Heart left ventricle (tissue), 16 donors: ENCODE measurements at places on chromosomes 11 and 22. TPM values are rescaled to one million over a fixed set of nuclear protein-coding genes. Genes with fewer than 3 reads are reported as not detected.

Gene DSCAML1
- 0.76 TPM for polyA plus RNA-seq

Gene NUDT22
- polyA plus RNA-seq = 90.9 TPM

Gene KRTAP5-8
- polyA plus RNA-seq = not detected

Gene TPCN2
- polyA plus RNA-seq = 4.8 TPM

Gene NNMT
- polyA plus RNA-seq = 76.3 TPM

Gene OR8A1
- not detected for polyA plus RNA-seq

Gene CYP2R1
- polyA plus RNA-seq = 12.3 TPM

- no peak for DNase-seq
Observed at GRCh38 chr11:7495882-7496551, 10.7 kb downstream of the OLFML1 start.

DNA sequence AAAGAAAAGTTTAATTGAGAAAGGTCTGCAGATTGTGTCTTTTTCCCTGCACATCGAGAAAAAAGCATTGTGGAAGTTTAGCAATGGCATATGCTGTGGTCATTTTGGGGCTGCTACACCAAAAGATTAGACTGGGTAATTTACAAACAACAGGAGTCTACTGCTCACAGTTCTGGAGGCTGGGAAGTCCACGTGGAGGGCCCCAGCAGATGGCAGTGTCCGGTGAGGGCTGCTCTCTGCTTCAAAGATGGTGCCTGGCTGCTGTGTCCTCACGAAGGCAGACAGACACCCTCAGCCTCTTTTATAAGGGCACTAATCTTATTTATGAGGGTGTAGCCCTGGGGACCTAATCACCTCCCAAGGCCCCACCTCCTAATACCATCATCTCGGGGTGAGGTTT, 21.1 kb downstream of the PHF21B start:
- DNase-seq = no peak

DNA sequence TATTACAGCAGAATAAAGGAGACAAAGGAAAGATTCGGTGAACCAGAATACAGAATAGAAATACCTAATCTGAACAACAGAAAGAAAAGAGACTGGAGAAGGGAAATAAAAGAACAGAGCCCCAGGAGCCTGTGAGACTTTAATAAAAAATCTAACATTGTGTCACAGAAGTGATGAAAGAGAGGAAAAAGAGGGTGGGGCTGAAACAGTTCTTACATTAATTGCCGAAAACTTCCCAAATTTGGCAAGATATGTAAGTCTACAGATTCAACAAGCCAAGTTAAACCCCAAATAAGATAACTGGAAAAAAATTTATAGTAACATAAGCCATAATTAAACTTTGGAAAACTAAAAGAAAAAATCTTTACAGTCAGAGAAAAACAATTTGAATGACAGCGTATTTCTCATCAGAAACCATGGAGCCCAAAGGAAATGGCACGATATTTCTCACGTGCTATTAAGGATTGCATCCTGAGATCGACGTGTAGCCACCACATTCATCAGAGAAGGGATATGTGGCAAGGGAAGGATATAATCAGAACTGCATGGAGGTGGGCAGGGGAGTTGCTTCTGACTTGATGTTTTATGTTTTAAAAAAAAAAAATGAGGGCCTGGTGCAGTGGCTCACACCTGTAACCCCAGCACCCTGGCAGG, 73.9 kb downstream of the SGSM3 start:
- no peak for DNase-seq

- DNase-seq = no peak
Observed at GRCh38 chr11:34407121-34407813, 31.5 kb upstream of the CAT start.

DNA sequence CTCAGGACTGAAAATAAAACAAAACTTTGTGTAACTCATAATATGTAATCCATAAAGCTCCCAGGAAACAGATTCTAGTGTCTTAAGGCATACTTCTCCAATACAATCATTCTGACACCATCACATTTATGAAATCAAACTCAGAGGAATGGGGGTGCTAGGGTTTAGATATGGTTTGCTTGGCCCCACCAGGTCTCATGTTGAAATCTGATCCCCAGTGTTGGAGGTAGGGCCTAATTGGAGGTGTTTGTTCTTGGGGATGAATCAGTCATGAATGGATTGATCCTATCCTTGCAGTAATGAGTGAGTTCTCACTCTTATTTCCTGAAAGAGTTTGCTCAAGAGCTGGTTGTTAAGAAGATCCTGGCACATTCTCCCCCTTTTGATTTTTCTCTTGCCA, 380.9 kb downstream of the ETS1 start:
- DNase-seq = no peak

DNA sequence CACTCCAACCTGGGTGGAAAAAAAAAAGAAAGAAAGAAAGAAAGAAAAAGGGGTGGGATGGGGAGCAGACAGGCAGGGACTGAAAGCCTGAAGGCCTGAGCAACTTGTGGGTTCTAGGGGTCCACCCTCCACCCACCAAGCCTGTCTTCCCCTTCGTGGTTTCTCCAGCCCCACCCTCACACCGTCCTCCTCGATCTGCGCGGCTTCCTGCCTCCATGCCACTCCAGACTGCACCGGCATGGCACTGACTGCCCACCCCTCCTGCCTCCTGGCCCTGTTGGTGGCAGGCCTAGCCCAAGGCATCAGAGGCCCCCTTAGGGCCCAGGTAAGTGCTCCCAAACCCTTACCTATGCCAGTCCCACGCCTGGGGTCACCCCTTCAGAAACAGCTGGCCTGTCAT, at the start of gene CTSW:
Gene CTSW, plus strand, starts transcription at position 221 of the 400 bp plus-strand sequence. Its CDS starts 18 bp downstream, at position 239.
- no peak for DNase-seq

GRCh38 chr11:95512682-95513081, 276.9 kb downstream of the FAM76B start:
- DNase-seq = no peak

DNA sequence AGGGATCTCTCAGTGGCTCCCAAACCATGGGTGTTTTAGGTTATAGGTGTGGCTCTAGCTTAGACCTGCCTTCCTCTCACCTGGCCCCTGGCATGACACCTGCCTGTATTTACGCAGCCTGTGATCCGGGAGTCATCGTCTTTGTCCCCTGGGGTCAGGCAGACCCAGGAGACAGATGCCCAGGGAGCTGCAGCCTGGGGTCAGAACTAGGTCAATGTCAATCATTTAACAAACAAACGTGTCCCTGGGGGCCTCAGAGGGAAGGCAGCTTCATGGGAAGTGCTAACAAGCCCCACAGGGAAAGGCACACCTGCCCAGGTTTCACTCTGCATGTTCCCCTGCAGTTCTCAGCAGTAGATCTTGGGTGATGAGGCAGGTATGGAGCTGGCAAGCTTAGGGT, 12.0 kb downstream of the BACE1-AS start:
- no peak for DNase-seq

- DNase-seq = no peak
Observed at GRCh38 chr22:27709919-27710675, 91.5 kb downstream of the MN1 start.

GRCh38 chr11:117572671-117573070, 224.3 kb downstream of the DSCAML1 start:
- DNase-seq = no peak

- no peak for DNase-seq
Observed at GRCh38 chr11:72767203-72768062, 15.2 kb upstream of the ARAP1 start.

DNA sequence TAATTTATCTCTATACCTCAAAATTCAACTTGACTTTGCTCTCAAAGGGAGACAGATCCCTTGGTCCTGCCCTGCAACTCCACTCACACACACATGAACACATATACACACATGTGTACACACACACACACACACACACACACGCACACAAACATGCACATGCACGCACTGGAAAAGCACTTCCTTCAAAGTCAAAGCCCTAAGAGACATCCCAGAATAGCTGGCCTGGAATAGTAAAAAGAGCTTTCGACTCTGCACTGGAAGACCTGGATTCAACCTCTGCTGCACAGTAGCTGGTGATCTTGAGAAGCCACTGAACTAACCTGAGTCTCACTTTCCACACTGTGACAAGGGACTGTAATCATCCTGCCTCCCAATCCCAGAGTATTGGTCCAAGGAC, 26.8 kb downstream of the TENM4 start:
- no peak for DNase-seq

DNA sequence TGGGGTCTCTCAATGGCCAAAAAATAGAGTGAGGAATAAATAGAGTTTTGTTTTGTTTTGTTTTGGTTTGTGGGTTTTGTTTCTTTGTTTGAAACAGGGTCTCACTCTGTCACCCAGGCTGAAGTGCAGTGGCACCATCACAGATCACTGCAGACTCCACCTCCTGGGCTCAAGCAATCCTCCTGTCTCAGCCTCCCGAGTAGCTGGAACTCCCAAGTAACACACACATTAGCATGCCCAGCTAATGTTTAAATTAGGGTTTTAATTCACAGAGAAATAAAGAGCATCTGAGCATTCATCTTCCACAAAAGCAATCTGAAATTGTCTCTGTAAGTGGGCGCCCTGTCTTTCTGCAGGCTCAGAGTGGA, 9.2 kb upstream of the IFITM3 start:
- no peak for DNase-seq

GRCh38 chr11:45149483-45150056, 3.1 kb downstream of the PRDM11 start:
- no peak for DNase-seq

DNA sequence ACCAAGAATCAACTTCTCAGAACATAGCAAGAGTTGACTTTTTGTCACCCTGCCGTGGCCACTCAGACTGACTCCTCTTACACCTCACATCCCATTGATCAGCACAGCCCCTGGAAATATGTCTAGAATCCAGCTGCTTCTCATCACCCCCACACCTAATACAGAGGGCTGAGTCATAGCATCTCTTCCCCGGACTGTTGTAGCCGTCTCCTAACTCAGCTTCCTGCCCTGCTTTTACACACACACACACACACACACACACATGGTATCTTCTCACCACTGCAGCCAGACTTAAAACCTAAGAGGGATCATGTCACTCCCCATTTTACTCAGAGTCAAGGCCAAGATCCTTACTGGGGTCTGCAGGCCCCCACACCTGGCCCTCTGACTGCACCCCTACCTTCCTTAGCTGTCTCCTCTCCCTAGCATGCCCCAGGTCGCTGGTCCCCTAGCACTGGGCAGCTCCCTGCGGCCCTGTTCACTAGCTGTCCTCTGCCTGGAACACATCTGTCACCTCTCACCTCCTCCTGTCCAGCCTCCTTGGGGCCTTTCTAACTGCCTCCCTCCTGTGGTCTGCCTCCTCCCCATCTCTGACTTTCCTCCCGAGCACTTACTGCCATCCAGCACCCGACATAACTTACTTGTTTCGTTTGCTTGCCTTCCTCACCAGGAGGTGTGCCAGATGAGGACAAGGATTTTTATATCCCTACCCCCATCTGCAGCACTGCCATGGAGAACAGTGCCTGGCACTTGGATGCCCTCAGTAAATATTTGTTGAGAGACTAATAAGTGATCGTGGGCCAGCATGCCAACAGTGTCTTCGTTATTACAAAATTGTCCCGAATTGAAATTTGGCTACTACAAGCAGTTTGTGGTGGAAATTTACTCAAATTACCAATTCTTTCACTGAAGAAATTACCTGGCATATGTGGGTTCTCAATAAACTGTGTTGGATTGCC, 61.9 kb downstream of the BMAL1 start:
- DNase-seq = no peak

DNA sequence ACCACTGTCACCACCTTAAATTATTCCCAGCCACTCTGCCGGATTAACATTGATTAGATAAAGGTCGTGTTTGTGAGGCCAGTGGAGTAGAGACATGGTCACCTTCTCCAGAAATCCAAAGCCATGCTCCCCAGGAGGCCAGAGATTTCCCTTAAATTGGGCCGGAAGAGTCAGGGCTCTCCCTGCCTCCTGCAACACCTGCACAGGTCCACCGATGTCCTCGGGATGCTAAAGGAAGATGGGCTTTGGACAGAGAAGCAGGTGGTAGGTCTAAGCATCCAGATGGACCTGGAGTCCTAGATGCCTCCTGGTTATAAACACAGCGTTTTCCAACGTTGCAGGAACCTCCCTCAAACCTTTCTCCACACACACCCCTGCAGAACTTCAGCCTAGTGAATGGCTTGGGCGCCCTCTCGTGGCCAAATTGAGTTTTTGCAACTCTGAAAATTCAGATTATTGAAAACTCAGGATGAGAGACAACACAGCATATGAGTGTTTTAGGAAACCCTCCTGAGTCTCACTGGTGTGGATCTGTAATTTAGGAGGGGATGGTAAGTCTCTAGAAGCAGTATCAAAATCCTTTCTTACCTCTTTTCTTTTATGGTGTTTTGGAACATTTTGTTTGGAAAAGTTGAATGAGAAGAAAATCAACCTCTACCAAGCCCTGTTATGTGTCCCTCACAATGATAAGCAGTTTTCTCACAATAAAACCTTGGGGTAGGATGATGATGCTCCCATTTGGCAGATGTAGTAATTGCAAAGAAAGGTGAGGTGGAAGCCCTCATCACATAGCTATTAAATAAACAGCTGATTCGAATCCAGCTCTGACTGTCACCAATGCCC, 109.6 kb downstream of the RRAS2 start:
- DNase-seq = peak; percentile 52

GRCh38 chr11:79108851-79109250, 332.0 kb downstream of the TENM4 start:
- DNase-seq = no peak

DNA sequence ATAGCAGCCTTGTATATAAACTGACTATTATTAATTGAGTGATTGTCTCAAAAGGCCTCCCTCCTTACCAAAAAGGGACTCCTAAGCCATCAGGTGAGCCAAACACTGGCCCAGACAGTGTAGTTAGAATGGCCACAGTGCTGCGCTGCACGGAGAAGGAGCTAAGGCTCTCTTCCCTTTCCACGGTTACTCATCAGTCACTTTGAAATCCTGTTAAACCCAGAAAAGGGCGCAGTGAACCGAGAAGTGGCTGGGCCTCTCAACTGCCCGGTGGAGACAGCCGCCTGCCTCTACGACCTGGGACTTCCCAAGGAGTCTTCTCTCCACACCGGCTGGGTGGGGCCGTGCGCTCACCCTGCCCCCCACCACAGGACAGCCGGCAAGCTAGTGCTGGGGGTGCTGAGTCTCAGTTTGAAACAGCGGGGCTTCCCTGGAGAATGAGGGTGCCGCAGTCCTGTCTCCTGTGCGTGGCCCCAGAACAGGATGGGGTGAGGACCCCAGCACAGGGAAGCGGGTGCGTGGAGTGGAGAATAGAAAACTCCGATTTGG, 1.3 kb downstream of the MYH9 start:
- no peak for DNase-seq

GRCh38 chr11:11291041-11292015, 61.7 kb downstream of the CSNK2A3 start:
- DNase-seq = no peak

GRCh38 chr11:45948356-45948755, 25.9 kb downstream of the LARGE2 start:
- DNase-seq = no peak

DNA sequence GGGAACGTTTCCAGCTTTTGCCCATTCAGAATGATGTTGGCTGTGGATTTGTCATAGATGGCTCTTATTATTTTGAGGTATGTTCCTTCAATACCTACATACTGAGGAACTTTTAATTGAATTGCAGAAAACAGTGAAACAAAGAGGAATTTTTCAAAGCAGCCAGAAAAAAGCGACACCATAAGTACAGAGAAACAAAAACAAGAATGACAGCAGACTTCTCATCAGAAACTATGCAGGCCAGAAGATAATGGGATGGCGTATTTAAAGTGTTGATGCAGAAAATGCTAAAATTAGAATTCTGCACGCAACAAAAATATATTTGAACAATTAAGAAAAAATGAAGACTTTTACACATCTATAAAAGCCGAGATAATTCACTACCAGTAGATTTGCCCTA, 95.4 kb upstream of the TIMP3 start:
- DNase-seq = no peak
